ENCODE measurements at places on chromosomes 2 and 18.

DNA sequence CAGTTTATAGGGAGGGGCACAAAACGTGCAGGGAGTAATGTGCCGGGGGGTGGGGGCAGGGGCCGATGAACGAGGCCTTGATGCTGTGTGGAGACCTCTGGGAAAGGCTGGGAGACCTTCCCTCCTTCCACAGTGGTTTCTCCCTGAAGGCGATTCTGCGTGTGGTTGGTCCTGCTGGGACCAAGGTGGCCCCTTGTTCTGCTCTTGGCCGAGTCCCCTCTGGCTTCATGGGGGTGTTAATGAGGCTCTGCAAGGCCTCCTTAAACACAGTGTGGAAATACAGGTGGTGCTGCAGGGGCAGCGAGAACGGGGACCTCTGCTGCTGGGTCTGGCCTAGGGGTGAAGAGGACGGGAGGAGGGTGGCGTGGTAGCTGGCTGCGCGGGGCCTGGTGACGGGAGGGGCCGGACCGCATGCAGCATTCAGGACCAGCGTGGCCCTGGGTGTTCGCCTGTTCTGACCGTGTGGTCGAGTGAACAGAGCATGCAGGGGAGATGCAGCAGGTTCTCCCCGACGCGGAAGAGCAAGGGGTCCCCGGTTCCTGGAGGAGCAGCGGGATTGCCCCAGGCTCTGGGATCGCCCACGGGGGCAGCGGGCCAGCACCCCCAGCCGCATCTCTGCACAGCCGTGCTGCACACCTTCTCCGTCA, 42.1 kb upstream of the KCNG2 start:
- DNase-seq: no peak

DNA sequence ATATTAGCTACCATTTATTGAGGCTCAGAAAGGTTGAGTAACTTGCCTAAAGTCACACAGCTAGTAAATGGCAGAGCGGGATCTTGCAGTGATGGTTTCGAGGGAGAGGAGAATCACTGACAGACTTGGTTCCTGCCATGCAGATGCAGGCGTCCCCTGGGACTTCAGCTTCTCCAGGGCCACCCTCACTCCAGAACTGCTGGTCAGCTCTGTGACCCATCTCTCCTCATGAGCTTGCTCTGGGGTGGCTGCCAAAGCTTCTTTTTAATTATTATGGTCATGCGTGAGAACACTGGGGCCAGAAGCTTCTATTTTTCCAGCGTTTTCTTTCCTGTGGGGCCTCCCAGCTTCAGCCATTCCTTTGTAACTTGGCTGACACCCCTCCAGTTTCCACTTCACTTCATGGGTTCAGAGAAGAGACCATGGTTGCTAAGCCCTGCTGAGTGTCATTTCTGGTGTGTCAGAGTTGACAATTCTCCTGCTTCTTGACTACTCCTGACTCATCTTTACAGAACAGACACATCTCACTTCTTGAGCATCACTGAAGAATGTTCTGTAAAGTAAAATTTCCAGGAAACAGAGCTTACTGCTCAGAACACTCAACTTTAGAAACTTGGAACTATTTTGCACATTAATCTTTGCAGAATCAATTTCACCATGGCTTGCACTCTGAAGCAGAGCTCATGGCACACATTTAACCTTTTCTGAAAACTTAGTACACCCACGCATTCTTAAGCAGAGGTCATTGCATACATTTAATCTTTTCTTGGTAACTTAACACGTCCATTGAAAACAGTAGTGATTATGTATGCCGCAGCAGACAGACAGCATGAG, 70.4 kb downstream of the IL1R2 start:
- DNase-seq: no peak

DNA sequence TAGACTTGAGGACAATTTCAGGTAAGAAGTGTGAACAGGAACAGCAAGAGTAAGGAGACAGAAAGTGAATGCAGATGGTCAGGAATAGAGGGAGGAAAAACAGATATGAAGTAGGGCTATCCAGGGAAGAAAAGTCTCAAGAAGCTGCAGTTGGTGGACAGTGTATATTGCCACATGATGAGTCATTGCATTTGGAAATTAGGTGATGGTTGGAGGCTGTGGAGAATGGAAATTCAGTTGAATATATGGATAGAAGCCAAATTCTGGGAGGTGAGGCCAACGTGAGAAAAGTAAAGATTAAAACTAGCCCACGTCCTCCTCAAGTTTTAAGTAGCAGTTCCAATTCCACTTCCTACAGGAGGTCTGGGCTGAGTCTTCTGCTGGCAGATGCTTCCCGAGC, 158.4 kb downstream of the UBE2E3 start:
- no peak for DNase-seq

DNA sequence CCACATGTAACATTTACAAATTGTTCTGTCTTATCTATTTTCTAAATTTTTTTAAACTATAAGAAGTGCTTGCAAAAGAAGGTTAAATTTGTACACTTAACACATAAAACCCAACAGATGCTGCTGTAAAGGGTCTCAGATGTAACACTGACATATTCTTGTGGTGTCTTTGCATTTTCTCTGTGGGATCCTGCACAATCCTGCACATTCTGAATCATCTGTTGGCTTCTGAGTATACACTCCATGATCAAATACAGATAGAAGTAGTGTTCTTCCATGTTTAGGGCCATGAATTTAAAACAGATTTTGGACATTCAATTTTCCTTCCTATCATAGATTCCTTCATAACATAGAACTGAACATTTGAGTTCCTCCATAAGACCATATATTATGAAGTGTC, 89.0 kb downstream of the SPRED2 start:
- no peak for DNase-seq

GRCh38 chr2:109395494-109396201, 218.1 kb downstream of the SEPTIN10 start:
- no peak for DNase-seq

GRCh38 chr2:201137505-201138400, 21.8 kb downstream of the CFLAR start:
- no peak for DNase-seq

DNA sequence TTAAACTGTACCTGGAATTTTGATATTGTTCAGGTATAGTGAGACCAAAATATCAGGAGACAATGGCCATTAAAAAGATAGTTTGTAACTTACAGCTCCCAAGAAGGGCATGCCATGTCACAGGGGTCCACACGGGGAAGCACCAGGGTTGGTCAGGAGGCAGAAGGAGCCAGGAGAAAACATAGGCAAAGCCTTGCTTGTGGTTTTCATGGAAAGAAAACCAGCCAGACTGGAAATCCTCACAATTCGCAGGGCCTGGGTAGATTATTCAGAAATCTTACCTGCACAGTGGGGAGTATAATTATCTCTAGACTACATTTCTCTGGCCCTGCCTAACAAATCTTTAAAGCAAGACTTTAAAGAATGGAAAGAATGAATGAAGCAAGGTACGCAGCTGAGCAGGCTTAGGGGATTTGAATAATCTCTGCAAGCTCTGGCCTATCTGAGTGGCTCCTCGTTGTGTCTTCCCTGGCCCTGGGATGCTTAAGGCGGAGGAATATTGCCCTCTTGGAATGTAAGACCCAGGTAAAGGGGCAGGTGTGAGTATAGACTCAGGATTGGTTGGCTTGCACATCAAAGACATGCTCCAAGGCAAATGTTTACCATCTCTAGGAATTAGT, 66.9 kb upstream of the CDC42EP3 start:
- no peak for DNase-seq

- DNase-seq: no peak
Measured at GRCh38 chr2:192013211-192013610, 166.3 kb upstream of the CAVIN2 start.

DNA sequence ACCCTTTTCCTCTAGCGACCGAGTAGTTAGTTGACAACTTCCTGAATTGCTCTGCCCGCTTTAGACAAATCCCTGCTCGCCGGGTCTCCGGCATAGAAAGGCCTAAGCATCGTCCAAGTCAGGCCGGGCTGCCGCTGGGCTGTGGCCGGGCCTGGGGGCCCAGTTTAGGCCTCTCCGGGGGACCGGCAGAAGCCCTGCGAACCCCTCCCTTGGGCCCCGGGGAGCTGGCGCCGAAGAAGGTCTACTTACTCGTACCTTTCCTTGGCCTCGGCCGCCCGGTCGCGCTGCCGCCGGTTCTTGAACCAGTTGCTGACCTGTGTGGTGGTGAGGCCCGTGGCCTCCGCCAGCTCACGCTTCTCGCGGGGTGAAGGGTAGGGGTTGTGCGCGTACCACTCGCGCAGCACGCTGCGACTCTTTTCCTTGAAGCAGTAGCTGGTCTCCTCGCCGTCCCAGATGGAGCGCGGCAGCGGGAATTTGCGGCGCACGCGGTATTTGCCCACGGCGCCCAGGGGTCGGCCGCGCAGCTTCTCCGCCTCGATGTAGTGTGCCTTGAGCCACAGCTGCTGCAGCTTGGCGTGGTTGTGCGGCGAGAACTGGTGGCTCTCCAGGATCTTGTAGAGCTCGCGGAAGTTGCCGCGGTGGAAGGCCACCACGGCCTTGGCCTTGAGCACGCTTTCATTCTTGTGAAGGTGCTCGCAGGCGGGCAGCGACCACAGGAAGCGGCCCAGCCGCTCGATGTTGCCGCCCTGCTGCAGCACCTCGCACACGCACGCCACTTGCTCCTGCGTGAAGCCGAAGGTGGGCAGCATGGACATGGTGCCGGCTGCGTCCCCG, 739 bp downstream of the SIX2 start:
- no peak for DNase-seq

GRCh38 chr2:53403792-53404413, 363.7 kb upstream of the CHAC2 start:
- no peak for DNase-seq

- DNase-seq: no peak
Measured at GRCh38 chr2:120632796-120633646, 102.6 kb upstream of the GLI2 start.
